ENCODE measurements at places on chromosomes 16 and 17.

GRCh38 chr17:48023400-48024148 lies 14.0 kb downstream of the COPZ2 start:
- peak; percentile 62 for DNase-seq

GRCh38 chr16:82027629-82028064 lies 7.4 kb upstream of the HSD17B2 start:
- DNase-seq, result no peak

- no peak for DNase-seq
Measured at GRCh38 chr16:67170168-67170948, at the start of gene NOL3. Gene NOL3 (plus strand): TSS chr16:67170538.

DNA sequence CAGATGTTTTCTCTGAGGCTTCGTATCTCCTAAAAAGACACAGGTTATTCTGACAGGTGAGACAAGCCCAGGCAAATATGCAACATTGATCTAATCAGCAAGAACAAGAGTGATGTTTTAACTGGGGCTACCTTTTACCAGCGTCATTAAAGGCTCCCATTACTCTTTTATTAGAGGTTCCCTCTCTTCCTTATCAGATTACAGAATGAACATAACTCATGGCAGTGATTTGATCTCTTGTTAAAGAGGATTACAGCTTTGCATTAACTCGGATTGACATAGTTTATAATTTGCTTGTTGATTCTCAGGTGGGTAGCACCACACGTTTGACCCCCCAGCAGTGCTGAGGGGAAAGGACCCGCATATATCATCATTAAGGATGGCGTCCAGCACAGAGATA lies 90.5 kb downstream of the AATF start:
- no peak for DNase-seq

GRCh38 chr16:86494565-86495356 lies 15.6 kb upstream of the FOXF1 start:
- DNase-seq, result no peak

- DNase-seq, result no peak
Measured at GRCh38 chr17:39096508-39097149, 54.8 kb downstream of the PLXDC1 start.

- no peak for DNase-seq
Measured at GRCh38 chr17:78781104-78781892, 775 bp downstream of the CYTH1 start.

GRCh38 chr16:7037495-7037894 lies 295.1 kb upstream of the RBFOX1 start:
- no peak for DNase-seq

DNA sequence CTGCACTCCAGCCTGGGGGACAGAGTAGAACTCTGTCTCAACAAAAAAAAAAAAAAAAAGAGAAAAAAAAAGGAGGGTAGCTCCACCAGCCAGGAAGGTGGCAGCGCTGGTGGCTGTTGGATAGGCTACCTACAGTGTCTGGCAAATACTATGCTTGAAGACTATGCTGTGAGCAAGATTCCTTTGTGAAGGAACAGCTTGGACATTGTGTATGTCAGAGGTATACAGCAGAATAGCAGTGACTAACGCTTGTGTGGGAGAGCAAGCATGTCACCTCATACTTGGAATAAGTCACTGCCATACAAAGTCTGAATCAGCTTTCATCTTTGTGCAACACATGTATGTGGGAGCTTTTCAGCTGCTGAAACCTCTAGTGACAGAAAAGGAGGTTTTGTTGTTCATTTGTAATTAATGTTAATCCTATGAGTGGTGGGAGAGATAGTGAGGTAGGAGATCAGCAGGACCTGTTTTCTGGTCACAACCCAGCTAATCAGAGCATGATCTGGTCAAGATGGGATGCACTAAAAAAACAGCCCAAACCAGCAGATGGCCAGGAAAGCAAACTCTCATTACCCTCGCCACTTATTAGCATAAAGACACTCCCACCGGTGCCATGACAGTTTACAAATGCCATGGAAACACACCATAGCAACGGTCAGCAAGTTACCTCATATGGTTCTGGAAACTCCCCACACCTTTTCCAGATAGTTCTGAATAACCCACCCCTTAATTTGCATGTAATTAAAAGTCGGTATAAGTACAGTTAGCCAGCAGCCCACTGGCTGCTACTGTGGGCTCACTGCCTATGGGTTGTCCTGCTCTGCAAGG lies 6.8 kb upstream of the ITGAD start:
- no peak for DNase-seq

DNA sequence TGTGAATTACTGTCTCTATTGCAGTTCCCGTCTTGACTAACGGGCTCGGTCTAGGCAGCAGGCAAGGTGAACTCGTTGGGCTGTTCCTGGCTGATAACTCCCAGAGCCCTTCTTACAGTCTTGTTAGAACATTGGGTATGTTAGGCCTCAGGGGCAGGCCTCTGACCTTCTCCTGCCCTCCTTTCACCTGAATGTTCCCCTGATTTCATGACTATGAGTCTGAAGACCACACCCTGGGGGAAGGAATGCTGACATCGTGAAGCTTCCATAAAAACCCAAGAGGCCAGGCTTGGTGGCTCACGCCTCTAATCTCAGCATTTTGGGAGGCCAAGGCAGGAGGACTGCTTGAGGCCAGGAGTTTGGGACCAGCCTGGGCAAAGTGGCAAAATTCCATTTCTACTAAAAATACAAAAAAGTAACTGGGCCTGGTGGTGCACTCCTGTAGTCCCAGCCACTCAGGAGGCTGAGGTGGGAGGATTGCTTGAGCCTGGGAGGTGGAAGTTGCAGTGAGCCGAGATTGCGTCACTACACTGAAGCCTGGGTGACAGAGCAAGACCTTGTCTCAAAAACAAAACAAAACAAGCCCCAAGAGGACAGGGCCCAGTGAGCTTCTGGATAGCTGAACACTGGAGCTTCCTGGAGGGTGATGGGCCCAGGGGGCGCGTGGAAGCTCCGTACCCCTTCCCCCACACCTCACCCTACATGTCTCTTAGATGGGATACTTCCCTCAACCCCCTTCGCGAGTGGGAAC lies 47.8 kb upstream of the FBXO47 start:
- no peak for DNase-seq

DNA sequence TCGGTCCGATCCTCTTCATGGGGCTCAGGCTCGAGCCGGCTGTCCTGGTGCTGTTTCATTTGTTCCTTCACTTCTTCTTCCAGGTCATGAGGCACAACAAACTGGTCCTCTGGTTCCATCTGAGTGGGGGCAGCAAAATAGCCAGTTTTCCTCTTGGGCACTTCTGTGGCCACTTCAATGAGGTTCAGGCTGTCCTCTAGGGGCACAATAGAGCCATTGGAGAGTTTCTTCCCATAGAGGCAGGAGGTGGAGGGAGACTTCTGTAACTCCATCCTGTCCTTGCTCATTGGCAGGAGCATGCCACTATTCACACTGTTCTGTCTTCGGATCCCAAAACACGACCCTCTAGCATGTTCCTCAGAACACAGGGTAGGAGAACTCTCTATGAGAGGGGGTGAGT lies 22.9 kb downstream of the MARVELD3 start:
- DNase-seq, result no peak

DNA sequence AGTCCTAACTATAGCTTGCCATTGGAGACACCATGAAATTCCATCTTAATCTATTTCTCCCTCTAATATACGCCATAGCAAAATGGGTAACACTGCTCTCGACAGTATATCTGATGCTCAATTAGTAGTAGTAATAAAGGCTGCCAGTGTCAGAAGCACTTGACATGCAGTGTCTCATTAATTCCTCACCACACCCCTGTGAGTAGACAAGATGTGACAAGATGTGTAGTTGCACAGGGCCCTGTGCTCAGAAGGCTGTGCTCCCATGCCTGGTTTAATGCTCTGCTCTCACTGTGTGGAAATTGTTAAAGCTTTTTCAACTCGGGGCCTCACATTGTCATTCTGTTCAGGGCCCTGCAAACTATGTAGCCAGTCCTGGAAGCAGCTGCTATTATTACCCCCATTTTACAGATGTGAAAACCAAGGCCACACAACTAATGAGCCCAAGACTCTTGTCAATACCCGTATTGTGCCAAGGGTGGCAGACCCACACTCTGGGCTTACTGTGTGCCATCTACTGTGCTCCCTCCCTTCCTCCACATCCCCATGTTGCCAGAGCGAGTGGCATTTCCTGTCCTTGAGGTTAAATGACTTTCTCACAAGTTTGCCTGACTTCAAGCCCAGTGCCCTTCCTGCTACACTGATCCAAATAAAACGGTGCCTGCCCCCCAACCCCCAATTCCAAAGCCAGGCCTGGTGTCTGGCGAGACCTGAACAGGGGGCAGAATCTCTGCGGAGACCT lies 287.3 kb upstream of the CCL2 start:
- DNase-seq, result no peak

DNA sequence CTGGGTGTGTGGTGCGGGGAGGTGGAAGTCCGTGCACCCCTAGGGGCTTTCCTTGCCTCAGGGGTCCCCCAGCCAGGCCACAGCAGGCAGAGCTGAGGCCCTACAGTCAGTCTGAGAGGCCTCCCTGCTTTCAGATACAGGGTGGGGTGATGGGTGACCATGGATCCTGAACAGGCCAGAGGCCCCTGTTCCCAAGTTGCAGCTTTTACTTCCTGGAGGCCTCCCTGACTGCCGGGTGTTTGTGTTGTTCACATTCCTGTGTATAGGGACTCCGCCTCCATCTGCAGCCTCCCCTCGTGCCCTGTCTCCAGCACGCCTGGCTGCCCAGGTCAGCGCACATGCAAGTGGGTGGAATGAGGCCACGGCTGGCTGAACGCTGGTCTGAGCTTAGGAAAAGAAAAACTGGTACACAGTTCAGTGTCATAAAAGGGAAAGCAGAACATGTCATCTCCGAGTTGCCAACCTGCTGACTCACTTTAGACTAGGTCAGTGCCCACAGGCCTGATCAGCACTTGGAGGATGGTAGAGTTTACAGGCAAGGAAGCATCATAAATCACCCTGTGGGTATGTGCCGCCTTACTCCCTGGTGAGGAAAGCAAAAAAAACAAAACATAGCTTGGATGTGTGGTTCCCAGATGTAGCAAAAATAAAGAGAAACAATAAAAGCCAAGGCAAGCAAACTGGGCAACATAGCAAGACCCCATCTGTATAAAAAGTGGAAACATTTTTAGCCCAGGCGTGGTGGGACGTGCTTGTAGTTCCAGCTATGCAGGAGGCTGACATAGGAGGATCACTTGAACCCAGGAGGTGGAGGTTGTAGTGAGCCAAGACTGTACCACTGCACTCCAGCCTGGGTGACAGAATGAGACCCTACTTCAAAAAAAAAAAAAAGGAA lies 6.2 kb upstream of the SLC7A6 start:
- DNase-seq, result no peak

DNA sequence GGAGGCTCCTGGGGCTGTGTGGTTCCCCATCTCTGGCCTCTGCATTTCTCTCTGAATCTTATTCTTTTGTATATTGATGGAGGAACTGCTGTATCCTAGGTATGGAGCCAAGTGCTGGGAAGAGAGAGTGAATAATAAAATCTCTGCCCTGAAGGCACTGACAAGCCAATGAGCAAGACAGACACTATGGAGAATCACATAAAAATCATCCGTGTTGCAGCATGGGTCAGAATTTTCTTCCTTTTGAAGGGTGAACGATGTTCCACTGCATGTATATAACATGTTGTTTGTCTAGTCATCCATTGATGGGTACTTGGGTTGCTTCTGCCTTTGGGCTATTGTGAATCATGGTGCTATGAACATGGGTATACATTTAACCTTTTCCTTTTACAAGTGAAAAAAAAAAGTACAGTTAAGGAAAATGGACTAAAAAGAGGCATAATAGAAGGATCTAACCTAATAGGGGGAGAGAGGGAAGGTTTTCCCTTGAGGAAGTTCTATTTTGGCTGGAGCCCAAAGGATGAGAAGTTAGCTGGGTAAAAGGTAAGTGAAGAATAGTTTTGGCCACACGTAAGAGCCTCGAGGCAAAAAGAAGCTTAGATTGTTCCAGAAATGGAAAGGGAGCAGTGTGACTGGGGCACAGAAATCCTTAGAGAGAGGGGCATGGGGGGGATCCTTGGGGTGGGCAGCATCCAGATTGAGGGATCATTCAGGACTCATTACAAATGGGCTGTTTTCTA lies 32.3 kb upstream of the GNA13 start:
- DNase-seq, result no peak

DNA sequence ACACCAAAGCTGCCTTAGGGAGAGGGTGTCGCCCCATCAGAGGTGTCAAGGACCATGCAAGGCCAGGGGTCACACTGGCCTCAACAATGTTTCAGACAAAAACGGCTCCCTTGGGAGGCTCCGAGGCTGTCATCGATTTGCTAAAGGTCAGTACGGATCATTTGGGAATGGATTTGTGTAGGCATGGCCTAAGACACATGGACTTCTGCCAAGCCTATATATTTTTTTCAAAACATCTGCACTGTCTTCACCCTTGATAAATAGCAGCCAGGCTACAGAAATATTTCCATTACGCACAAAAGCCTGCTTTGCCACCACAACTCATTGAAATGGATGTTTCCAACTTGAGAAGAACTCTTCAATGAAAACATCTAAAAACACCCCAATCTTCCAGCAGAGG lies 10.3 kb downstream of the CUEDC1 start:
- DNase-seq, result no peak

DNA sequence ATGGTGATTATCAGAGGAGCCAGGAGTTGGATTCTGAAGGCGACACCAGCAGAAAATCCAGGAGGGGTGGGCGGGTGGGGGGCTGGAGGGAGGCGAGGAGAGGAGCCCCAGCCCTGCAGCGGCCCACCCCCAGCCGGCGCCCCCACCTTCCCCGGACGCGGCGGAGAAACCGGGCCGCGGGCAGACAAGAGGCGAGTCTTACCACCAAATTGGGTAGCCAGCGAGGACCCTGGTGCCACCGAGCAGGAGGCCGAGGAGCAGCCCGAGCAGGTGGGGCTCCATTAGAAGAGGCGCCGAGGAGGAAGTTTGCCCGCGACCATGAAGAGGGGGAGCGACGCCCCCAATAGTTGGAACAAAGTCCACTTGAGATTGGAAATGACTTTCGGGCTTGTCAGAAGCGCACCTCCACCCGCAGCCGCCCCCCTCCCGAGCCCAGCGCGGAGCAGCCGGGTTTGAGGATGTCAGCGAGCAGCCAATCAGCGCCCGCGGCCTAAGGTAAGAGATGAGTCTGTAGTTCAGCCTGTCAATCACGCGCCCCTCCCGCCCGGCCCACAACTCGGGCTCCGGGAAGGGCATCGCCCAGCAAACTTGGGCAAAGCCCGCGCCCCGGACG lies at the start of gene WNT3:
Gene WNT3, minus strand, starts transcription at position 377 of the 613 bp plus-strand sequence. Its CDS starts 95 bp downstream, at position 282.
- DNase-seq, result no peak

- DNase-seq, result peak; percentile 49
Measured at GRCh38 chr16:49596068-49596467, 222.5 kb downstream of the C16orf78 start.

GRCh38 chr17:9979463-9979995 lies 74.5 kb upstream of the RCVRN start:
- DNase-seq, result no peak
